SK-N-MC (cell line): ENCODE measurements at places on chromosomes 3 and 15.

DNA sequence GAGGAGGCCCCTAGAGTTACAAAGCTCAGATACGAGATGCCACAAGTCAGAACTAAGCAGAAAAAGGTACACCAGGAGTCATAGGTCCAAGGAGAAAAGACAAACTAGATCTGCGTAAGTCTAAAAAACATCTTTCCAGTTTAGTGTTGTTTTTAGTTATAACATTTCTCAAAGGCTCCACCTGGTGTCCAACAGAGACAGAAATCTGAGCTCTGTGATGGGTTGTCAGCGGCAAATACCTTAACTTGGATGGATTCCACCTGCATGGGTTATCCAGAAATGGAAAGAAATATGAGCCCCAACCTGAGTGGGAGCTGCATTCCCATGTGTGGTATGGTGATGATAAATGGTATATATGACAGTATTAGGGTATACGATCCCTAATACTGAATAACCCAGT, 238.6 kb upstream of the CHRM5 start:
- no peak for DNase-seq

- DNase-seq, result no peak
These were observed 26.3 kb downstream of the LINGO1 start for GRCh38 chr15:77606142-77607034.

GRCh38 chr3:2523281-2523836, 424.7 kb downstream of the CNTN4 start:
- no peak for DNase-seq

DNA sequence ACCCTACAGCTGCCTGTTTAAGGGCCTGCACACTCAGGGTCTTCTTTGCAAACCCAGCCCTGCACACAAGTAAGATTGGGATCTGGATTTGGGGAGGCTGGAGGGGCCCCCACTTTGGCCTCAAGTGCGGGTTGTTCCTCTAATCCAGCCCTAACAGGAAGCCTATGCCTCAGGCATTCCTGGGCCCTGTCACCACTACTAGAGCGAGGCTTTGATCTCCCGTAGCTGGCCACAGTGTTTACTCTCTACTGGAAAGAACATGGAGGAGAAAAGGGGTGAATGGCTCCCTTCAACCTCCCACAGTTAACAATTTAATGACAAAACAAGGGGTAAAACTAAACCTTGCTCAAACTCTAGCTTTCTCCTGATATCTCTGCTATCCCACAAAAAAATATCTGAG, 48.4 kb downstream of the DZIP1L start:
- no peak for DNase-seq

DNA sequence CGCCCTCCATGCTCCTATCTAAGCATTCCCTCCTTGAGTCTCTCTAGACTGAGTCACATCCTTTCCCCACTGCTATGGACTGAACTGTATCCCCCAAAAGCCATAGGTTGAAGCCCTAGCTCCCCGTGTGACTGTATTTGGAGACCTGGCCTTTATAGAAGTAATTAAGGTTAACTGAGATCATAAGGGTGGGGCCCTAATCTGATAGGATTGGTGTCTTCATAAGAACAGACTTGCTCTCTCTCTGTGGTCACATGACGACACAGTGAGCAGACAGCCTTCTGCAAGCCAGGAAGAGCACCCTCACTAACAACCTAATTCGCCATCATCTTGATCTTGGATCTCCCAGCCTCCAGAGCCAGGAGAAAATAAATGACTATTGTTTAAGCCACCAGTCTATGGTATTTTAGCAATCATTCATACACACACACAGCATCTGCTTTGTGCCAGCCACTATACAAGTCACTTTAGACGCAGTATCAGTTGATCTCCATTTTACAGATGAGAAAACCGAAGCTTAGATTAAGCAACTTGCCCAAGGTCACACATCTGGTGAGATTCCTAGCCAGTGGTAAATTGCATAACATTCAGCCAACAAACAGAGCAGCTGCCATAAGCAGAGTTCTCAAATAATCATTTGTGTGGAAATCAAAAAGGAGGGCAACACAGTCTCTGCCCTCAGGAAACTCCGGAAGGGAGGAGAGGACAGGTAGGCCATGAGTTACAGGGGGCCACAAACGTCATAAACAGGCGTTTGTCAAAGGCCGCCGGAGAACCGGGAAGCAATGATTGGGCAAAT, 66.3 kb upstream of the HES1 start:
- no peak for DNase-seq

DNA sequence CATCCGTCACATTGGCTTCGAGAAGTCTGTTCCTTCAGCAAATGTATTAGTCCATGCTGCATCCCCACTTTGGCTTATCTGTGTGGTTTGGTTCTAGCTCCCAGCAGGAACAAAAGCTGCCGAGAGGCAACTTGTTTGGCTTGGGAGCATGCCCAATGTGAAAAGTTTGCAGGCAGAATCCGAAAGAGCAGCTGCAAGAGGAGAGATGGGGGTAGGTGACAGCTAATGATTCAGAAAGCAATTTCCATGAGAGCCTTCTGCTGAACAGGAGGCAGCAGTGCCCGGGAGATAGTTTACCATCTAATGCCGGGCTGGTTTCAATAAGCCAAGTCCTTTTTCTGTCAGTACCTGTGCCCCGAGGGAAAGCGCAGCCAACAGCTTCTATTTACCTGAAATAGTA, 60.2 kb downstream of the GRM7 start:
- DNase-seq, result no peak

DNA sequence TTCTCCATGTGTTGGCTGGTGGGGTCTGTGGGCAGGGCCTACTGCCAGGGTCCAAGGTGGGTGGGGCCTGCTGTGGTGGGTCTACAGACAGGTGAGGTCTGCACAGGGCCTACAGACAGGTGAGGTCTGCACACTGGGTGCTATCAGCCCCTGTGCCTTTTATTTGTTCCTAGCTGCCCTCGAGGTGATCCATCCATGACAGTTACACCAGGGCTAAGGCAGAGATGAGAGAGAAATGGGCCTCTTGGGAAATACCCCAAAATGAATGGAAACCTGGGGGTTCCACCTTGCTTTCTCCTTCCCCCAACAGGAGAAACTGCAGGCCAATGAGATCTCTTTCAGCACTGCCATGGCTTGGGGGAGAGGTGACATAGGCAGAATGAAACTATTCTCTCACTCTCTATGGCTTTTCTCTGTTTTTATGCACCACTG, 36.4 kb downstream of the CFAP100 start:
- no peak for DNase-seq

DNA sequence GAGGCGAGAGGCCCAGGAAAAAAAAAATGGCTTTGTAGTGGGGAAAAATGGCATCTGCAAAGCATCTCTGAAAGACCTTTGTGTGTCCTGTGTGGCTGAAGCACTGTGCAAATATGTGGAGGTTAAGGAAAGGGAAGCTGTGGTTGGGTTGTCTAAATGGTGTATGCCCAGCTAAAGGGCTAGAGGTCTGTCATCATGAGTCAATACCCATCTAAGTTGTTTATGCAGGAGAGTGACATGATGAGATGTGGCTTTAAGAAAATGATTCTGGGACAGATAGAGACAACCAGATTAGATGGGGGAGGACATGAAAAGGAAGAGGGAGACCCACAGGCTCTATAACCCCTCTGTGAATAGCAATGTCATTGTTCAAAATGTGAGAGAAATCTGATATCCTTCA, 280.7 kb downstream of the MFSD1 start:
- DNase-seq, result no peak

DNA sequence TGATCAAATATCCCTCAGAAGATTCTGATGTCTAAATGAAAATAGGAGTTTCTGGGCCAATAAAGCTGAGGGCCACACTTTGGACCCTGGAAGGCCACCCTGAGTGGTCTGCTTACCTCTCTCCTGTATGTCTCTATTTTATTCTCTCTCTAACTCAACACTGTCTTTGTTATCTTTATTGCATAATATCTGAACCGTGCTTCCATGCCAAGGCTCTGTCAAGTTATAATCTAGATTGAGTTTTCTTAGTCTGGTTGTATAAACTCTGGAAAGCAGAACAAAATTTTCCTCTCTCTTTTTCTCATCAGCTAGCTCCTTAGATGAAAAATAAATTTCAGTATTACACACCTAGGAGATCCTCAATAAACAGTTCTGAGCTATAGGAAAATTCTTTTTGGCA, 36.2 kb upstream of the ACTL6A start:
- no peak for DNase-seq
